ENCODE measurements at places on chromosomes 7 and 10. TPM values are rescaled to one million over a fixed set of nuclear protein-coding genes. Genes with fewer than 3 reads are reported as not detected.

Gene STEAP4
- 30.0 TPM for polyA plus RNA-seq

Gene HYCC1
- 4.3 TPM for polyA plus RNA-seq

Gene IRF5
- polyA plus RNA-seq, result 1.9 TPM

Gene APBB1IP
- polyA plus RNA-seq, result 4.8 TPM

Gene PRLHR
- 3.6 TPM for polyA plus RNA-seq

Gene RSPH10B2
- polyA plus RNA-seq, result 0.44 TPM

Gene BBIP1
- 46.5 TPM for polyA plus RNA-seq

DNA sequence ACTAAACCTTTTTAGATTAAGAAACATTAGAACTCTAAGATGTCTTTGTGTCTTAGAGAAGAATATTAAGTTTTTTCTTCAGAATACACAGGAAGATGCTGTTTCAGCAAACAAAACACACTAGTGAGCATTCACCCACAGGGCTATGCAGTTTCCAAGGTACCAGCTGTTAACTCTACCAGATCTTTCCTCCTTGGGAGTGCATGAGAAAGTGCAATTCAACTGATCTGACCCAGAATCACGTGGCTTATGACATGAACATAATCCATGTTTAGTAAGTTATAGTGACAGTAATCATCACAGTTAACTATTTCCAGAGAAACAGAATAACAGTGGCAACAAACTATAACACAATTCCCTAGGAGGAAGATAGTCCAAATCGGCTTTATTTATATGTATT is 270.7 kb downstream of the CACNA2D1 start:
- DNase-seq, result no peak

DNA sequence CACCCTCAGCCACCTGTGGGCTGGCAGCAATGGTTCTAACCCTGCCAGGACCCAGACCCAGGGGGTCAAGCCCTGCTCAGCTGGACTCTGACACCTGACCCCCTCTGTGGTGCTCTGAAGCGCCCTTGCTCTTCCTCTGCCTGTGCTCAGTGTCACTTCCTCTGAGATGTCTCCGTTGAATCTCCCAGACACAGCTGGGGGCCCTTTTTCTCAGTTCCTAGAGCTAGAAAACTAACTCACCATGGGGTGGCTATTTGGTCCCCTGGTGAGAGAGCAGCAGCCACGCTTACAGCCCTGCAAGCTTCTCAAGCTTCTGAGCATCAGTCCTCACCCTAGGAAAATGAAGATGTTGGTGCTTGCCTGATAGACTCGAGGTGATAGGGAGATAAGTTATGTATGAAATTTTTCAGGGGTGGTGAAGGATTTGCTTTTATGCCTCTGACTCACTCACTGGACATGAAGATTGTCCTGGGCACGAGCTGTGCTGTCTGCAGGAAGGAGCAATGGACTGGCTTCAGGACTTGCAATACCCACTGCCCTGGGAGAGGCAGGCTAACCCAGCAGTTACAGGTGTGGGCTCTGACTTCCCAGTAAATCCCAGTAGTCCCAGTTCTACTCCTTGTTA is 29.6 kb downstream of the COL13A1 start:
- no peak for DNase-seq

GRCh38 chr7:1321411-1322239 is 89.0 kb downstream of the UNCX start:
- no peak for DNase-seq

GRCh38 chr10:33412653-33413361 is 78.3 kb upstream of the NRP1 start:
- DNase-seq, result peak; percentile 29

DNA sequence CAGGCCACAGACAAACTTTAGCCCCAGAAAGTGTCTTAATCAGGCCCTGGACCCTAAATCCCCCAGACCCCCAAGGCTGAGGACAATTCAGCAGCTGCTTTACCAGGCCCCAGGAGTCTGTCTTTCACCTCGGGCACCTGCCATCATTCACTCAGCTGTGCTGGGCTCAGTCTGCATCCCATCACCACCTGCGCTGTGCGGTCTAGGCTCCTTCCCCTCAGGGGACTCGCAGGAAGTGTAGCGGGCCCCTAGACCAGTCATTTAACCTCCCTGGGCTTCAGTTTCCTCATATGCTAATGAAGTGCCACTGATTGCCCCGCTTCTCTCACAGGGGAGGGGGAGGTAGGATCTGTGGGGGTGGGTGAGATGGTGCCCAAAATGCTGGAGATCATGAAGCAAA is 76.4 kb upstream of the ZMIZ1 start:
- DNase-seq, result no peak

DNA sequence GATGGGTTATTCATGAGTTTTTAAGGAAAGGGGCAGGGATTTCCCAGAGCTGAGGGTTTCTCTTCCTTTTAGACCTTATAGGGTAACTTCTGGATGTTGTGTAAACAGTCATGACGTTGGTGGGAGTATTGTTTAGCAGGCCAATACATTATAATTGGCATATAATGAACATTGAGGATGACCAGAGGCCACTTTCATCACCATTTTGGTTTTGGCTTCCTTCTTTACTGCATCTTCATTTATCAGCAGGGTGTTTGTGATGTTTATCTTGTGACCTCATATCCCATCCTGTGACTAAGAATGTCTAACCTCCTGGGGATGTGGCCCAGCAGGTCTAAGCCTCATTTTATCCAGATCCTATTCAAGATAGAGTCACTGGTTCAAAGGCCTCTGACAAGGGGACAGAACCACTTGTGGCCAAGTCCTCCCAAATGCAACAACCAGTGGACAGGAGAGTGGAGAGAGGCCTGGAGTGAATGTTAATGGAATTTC is 77.3 kb upstream of the RPA3 start:
- no peak for DNase-seq

- no peak for DNase-seq
Observed at GRCh38 chr7:2299131-2299829, 15.0 kb downstream of the SNX8 start.

GRCh38 chr7:47280114-47280513 is 301.8 kb downstream of the TNS3 start:
- no peak for DNase-seq

DNA sequence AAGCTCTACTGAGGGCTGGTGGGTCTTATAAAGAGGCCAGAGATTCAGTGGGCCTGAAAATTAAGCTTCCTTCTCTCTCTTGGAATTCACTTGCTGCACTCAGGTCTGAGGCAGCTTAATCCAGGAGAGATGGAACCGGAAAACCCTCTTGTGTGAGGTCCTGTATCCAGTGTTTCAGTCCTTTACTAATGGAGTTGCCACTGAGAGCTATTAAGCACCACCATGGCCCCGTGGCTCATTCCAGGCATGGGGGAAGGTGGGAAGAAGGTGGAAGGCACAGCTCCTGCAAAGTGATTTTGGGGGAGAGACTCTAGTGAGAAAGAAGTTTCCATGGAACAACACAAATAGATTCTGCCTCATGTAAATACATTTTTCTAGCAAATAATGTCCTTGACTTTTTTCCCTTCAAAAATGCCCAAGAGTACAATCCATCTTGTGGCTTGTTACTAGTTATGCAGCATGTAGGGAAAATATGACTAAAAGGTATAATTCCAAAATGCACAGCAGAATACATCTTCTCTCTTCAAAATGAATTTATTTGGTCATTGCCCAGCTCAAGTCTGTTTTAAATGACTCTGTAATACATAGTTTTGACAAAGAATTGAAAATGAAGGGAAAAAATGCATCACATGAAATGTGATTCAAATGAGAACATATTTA is 46.7 kb upstream of the FOXI2 start:
- no peak for DNase-seq

GRCh38 chr10:124701435-124701834 is 42.7 kb downstream of the FAM53B start:
- DNase-seq, result peak; percentile 98

DNA sequence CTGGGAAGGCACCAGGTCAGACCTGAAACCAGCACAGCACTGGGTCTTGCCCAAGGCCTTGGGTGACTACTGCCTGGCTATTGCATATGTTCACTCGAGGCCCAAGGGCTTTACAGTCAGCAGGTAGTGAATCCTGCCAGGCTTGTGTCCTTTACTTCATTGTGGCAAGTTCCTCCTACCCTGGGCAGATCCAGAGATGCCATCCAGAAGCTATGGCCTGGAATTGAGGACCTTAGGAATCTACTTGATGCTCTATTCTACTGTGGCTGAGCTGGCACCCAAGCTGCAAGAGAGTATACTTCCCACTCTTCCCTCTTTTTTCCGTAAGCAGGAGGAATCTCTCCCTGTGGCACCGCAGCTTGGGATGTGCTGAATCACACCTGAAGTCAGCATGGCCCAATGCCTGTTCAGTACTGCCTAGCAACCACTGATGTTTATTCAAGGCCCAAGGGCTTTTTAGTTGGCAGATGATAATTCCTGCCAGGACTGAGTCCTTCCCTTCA is 246.7 kb upstream of the CTBP2 start:
- no peak for DNase-seq

DNA sequence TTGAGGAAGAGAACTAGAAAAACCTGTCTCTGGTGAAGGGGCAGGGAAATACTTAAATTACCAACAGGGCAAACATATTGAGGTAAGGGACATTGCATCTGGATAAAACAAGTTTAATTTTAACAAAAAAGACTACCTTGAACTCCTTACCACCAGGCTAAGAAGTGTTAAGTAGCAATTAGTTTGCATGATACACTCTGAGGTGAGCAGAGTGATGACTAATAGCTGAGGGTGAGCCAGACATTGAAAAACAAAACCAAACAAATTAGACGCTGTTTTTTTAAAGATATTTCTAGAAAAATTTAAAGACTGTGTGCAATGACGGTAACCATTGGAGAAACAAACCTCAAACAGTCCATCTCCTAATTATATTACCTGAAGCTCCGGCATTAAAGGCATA is 105.9 kb downstream of the ANKRD7 start:
- no peak for DNase-seq

- no peak for DNase-seq
Observed at GRCh38 chr10:86310291-86310690, 56.3 kb downstream of the GRID1 start.

DNA sequence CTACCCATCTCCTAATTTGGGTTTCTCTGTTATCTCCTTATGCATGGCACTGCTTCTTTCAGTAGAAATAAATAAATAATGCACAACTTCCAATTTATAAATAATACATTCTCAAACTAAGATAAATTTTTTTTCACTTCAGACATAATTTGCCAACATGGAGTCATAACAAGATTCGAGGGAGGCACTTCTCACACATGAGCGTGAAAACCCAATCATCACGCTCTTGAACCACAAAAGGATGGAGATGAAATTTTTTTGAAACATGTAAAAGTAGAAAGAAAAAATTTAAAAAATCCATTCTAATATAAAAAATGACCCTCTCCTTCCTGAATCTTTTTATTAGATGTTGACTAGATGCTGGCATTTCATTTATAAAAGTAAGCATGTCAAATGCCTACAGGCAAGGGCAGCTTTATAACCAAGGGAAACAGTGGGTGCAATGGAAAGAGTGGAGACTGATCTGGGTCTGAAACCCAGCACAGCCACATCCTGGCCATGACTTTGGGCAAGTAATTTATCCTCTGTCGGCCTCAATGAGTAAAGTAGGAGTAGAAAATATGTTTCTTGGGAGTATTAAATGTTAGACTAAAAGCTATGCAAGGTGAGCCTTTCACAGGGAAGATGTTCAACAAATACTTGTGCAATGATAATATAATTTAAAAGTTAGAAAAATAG is 185.0 kb downstream of the STK31 start:
- no peak for DNase-seq

DNA sequence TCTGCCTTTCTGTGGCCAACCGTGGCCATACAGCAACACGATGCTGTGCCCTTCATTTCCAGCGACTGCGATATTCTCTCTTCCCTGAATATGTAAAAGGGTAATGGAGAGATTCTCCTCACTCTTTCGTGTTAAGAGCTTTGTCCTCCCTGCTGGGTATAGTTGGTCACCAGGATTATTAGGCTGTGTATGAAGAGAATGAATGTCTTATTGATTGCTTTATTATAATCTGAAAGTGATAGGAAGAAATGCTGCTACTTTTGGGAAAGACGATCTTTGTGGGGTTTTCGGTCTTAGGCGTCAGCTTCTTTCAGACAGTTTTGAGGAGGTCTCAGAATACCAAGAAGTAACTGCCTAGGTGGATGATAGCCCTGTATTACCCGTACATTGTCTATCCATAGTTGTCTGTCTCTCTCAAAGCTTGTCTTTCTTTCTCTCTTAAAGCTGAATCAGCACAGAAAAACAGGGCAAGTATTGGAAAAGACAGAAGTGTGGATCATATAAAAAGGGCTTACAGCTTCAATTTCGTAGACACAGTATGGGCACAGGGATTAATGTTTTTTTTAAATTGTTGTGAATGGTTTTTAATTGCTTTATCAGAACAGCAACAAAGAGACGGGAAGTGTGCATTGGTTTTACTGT is 1.2 kb downstream of the AHCYL2 start:
- no peak for DNase-seq
